ENCODE measurements at places on chromosomes 1 and 21.

GRCh38 chr1:228263636-228264035 lies 55.8 kb downstream of the OBSCN start:
- no peak for DNase-seq

DNA sequence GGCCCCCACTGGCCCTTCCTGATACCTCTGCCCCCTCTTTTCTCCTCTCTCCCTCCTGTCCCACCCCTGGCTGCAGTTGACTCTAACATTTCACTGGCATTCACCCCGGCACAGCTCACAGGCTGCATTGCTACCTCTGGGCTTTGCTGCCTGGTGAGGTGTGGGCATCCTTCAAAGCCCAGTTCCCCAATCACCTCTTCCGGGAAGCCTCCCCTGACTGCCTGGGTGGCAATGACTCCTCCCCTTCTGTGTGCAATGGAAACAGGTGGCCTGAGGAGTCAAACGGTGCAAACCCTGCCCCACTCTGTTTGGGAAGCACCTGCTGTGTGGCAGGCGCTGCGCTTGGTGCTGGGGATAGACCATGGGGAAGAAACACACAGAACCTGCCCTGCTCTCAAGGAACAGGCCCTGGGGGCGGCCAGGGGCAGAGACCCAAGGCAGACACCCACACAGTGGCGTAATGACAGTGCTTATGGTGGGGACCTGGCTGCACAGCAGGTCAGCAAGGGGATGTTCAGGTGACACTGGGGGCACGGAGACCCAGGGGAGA lies 39.3 kb upstream of the POFUT2 start:
- DNase-seq, result no peak

DNA sequence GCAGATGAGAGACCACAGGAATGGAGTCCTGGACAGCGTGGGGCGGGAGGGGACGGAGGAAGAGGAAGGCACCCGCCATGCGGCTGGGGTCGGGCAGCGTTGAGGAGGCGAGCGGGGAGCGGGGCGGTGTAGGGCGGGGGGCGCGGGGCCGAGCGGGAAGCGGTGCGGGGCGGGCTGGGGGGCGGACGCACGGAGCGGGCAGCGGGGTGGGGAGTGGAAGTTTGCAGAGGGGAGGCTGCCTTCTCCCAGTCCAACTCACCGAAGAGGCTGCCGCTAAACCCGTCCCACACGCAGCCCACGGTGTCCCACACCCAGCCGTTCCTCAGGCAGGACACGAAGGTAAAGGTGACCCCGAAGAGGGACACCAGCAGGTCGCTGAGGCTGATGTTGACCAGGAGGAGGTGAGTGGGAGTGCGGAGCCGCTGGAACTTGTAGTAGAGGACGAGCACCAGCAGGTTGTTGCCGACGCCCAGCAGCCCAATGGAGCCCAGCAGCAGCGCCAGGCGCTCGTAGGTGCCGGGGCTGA lies 483 bp downstream of the CHML start:
- DNase-seq, result no peak

DNA sequence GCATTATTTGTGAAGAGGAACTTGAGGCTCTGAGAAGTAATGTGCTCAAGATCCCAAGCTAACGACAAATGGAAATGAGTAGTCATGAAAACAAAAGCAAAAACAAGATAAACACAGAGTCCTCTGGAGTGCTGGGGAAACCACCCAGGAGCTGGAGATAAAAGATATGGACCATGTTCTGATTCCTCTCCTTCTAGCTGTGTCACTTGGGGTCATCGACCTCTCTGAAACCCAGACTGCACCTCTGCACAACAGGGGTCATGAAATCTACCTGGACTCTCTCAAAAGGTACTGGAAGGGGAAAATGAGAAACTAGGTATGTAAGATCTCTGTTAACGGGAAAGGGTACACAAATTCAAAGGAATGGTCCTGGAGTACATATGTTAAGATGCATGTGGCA lies 6.5 kb downstream of the PGLYRP4 start:
- no peak for DNase-seq

DNA sequence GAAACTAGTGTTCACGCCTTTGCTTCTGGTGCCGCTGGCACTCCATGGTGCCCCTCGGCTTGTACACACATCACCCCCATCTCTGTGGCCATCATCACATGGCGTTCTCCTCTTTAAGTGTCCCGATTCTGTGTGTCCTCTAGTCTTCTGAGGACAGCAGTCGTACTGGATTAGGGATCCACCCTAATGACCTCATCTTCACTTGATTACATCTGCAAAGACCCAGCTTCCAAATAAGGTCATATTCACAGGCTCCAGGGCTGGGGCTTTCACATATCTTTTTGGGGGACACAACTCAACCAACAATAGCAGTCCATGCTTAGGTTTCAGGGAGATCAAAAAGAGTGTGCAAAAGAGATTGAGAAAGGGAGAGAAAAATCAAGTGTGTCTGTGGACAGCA lies 64.9 kb downstream of the HLCS start:
- no peak for DNase-seq

- DNase-seq, result no peak
Observed at GRCh38 chr1:235017719-235018118, 110.9 kb downstream of the TOMM20 start.

GRCh38 chr1:58104960-58105359 lies 441.6 kb downstream of the OMA1 start:
- no peak for DNase-seq

DNA sequence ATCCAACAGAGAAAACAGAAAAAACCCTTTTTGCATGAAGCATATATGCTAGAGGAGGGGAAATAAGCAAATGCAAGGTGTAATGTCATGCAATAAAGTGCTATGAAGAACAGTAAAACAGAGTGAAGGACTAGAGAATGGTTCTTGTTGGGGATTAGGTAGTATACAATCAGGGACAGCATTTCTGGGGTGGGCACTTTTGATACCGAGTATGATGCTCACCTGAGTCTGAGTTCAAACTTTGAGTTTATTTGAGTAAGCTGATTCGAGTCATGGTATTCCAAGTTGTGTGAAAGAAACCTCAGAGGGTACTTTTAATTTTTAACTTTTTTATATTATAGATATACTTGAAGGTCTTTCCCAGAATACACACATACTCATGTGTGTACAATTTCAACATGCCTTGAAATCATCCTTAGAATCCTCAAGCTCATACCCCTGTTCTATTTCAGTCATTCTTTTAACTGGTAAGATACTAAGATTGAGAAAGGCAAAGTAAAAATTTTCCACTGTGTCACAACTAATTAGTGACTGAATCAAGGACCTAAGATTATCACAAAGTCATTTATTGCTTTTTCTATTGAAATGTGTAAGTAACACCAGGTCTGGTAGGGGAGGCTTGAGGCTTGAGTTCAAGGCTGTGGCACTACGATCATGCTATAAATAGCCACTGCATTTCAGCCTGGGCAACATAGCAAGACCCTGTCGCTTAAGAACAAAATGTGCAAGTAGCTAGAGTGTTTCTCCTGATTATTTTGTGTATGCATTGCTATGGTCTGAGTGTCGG lies 12.1 kb downstream of the LRRC8B start:
- no peak for DNase-seq

GRCh38 chr1:75742047-75742625 lies 17.6 kb downstream of the ACADM start:
- no peak for DNase-seq

- no peak for DNase-seq
Observed at GRCh38 chr1:33211972-33212371, 30.1 kb upstream of the TRIM62 start.

- no peak for DNase-seq
Observed at GRCh38 chr1:112769611-112770010, 54.5 kb upstream of the PPM1J start.
